Peyer's patch (tissue), 4 donors: ENCODE measurements at places on chromosomes 5 and 9. TPM values are rescaled to one million over a fixed set of nuclear protein-coding genes. Genes with fewer than 3 reads are reported as not detected.
A peak's percentile ranks its signal among the peaks of the same experiment; 100 is the strongest.

PCDHB10 gene
- 0.76 TPM for total RNA-seq

SLU7 gene
- total RNA-seq, result 94.9 TPM

PPP2R2B gene
- 1.2 TPM for total RNA-seq

CCDC112 gene
- total RNA-seq, result 13.2 TPM

CCNB1 gene
- 8.8 TPM for total RNA-seq

CTXN3 gene
- not detected for total RNA-seq

GRCh38 chr5:1316588-1317340 lies 21.9 kb upstream of the TERT start:
- DNase-seq, result no peak

DNA sequence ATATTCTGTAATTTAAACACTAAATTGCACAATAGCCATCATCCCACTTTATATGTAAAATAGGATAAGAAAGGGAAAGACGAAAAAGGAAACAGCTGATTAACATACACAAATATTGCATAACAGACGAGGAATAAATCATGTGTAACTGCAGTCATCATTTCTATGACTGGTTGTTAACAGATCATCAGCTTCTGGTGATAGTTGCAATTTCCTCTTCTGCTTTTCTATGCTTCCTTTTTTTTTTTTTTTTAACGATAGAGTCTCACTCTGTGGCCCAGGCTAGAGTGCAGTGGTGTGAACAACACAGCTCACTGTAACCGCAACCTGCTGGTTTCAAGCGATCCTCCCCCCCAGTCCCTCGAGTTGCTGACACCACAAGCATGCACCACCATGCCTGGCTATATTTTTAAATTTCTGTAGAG lies 22.5 kb upstream of the JAKMIP2 start:
- DNase-seq, result no peak

GRCh38 chr5:179927824-179928223 lies 20.1 kb upstream of the TBC1D9B start:
- no peak for DNase-seq

GRCh38 chr5:122366501-122366900 lies 54.5 kb downstream of the SNCAIP start:
- DNase-seq, result no peak

- DNase-seq, result peak; percentile 69
These were observed 16.3 kb downstream of the KLF9 start for GRCh38 chr9:70398145-70398556.

DNA sequence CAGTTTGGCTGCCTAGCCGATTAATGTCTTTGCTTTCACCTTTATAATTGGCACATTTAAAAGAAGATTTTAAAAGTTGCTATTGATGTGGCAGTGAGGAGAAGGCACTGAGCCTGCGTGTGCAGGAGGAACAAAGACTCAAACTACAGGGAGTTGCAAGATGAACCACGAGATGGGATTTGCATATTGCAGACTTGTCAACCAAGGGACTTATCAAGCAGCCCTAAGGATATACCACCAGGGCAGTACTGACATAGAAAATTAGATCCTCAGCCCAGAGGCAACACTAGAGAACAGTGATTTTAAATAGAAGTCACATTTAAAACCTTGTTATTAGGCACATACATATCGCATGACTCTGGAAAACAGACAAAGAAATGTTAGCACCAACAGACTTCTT lies 342.6 kb downstream of the GLIS3 start:
- DNase-seq, result no peak

DNA sequence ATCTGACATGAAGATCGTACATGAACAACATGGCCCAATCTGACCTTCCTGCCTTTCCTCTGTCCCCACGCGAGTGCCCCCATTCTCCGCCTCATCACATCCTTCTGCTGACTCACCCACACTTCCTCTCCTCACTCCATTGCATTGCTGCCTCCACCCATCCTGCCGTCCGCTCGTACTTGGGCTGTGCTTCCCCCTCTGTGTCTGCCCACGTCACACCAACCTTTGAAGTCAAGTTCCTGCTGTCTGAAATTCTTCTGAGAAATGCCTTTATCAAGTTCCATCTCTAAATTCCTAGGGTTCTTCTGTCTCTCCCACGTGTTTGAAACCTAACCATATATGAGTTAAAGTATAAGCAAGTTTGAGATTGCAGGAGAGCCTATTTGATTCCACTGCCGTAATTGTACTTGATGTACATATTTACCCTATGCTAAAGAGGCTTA lies 18.0 kb upstream of the STARD4 start:
- DNase-seq, result peak; percentile 77

DNA sequence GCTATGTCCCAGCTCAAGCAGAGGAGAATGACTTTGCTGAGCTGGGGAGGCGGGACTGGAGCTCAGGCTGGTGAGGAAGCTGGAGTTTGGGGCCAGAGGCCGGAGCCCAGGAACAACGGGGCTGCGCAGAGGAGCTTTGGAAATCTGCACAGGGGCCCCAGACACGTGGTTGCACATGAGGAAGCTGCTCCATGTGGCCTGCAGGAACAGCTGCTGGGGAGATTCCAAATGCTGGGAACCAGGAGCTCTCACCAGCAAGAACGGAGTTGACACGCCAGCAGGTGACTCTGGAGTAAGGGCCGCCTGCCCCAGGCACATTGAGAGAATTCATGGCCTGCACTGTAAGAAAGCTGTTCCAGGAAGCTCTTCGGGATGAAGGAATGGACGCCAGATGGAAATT lies 91.0 kb downstream of the OLFM1 start:
- DNase-seq, result no peak

DNA sequence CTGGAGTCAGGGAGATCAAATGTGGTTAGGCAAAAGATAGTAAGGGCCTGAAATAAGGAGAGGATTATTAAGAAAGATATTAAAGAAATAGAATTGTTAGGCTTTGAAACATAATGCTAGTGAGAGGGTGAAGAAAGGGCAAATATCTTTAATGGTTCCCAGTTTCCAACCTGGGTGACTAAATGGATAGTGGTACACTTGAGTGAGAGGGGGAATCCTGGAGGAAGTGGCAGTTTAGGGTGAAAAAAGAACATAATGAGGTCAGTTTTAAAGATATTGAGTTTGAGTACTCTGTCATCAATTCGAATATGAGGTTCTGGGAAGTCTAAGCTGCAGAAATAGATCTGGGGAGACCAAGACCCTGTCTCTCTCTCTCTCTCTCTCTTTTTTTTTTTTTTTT lies 18.9 kb downstream of the DNAI1 start:
- no peak for DNase-seq

DNA sequence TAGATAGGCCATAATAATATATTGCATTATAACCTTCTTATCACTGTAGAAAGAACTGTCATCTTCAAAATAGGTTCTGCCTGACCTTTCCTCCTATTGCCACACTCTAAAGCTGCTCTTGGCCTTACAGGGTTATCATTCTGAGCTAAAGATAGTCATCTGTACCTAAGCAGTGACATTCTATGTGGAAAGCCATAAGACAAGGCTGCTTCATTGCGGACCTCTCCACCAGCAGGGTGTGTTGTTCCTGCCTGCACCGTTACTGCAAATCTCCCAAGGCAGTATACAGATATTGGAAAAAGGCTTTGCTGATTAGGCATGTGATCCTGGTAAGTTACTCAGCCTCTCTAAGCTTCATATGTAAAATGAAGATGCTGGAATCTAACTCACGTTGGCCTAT lies 8.1 kb downstream of the ZNF622 start:
- no peak for DNase-seq

DNA sequence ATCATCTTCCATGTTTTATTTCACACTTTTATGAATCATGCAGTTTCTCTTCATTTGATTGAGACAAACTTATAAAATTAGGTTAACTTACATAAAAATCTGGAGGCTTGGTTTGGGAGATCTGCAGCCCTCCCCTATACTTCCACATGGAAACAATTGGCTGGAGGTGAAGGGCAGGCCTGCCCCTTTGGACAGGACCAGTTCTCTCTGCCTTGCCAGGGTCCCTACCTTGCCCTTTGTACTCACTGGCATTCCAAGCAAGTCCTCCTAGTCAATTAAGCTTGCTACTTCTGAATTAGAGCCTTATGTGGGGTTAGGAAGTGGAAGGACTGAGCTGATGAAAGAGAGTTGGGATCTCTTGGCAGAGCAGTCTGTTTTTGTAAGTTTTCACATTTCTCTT lies 257.3 kb downstream of the GAS1 start:
- DNase-seq, result no peak

- DNase-seq, result no peak
These were observed 67.1 kb upstream of the CDK20 start for GRCh38 chr9:88041447-88041846.
